NCI-H345 (cell line): ENCODE measurements at places on chromosomes 5 and 9.
A peak's percentile ranks its signal among the peaks of the same experiment; 100 is the strongest.

GRCh38 chr5:149898811-149899210, 45.8 kb downstream of the PDE6A start:
- DNase-seq: no peak

DNA sequence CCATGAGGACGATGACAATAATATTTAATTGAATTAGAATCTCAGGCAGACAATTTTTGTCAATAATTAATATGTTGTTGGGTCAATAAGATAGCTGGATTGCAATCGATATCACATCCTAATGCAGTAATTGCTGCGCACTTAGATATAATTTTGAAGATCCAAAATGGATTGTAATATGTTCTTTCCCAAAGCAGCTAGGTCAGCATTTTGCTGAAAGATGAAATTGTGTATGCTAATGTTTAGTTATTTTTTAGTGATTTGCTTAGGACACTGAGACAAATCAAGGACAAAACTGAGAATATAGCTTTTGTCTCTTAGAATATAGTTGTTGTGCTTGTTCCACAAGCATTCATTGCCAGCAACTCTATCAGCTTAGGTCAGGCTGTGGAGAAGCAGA, 389.9 kb downstream of the MTRR start:
- DNase-seq: no peak

- no peak for DNase-seq
Measured at GRCh38 chr9:134545543-134546245, 95.9 kb upstream of the COL5A1 start.

DNA sequence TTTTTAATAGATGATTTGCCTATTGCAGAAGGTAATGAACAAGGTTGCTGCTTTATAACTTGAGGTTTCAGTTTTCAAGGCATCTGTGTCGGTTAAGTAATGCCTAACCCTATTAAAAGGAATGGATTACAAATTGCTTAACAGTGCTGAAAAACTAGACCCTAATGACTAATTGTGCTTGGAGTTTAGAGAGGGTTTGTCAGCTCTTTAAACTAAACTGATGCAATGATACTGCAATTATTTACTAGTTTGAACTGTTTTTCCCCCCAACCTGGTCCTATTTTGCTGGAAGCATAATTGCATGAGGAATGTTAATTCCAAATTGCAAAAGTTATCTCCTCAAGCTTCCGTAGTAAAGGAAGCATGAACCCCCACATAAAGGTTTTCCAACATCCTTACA, 39.3 kb upstream of the TLX3 start:
- DNase-seq: no peak

DNA sequence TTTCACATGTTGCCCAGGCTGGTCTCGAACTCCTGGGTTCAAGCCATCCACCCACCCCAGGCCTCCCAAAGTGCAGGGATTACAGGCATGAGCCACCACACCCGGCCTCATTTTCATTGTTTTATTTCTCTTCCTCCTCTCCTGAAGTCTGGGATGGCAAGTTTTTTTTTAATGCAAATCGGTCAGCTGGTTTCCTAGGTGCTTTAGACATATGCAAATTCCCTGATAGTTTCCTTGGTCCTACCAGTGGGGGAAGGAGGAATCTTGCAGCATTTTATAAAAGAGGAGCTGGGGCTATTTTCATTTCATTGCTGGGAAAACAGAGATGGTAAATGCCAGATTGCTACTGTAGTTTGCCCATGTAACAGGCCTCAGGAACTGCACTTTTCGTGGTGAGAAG, 179.4 kb downstream of the ACTL7B start:
- no peak for DNase-seq

DNA sequence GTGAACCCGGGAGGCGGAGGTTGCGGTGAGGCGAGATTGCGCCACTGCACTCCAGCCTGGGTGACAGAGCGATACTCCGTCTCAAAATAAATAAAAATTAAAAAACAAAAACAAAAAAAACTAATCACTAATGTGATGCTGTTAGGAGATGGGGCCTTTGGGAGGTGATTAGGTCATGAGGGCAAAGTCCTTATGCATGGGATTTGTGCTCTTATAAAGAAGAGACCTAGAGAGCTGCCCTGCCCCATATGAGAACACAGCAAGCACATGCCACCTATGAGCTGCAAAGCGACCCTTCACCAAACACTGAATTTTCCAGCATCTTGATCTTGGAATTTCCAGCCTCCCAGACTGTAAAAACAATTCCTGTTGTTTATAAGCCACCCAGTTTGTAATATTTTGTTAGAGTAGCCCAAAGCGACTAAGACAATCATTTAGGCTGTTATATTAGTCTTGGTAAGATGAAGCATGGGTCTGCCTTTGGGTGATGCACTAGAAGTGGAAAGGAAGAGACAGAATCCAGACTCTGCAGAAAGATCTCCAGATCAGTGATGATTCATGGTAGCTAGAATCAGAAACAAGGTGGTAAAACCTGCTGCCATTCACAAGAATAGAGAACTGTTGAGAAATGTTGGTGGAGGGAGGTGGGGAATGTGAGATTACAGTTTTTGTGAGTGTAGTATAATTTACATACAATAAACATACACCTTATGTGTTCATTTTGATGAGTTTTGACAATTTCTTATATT, 26.2 kb downstream of the GPR21 start:
- DNase-seq: no peak

GRCh38 chr5:9947225-9947714, 302.4 kb downstream of the ATPSCKMT start:
- DNase-seq: no peak

GRCh38 chr5:113115061-113115460, 138.5 kb downstream of the DCP2 start:
- no peak for DNase-seq

DNA sequence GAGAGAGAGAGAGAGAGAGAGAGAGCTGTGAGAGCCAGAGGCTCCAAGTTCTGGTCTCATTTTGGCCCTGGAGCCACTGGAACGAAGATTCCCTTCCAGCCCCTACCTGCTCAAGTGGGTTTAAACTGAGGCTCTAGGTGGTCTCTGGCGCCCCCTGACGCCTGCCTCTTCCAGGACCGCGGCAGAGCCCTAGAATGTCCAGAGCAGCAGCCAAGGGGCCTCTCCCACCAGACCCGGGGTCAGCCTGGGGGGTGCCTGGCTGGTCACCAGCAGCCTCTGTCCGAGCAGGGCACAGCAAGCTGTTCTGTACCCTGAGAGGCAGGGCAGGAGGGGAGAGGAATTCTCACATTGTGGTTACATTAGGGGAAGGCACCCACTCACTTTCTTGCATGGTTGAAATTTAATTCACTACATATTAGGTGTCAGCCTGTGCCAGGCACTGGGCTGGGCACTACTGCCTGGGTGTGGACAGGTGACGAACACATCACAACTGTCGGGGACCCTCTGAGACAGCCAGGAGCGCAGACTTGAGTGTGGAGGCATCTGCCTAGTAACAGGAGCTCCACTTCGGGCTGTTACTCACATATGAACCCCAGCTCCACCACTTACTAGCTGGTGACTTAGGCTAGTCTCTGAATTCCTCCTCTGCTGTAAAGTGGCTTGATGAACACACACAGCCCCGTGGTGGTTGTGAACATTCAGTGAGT, 44.5 kb downstream of the AMBP start:
- peak; percentile 15 for DNase-seq

DNA sequence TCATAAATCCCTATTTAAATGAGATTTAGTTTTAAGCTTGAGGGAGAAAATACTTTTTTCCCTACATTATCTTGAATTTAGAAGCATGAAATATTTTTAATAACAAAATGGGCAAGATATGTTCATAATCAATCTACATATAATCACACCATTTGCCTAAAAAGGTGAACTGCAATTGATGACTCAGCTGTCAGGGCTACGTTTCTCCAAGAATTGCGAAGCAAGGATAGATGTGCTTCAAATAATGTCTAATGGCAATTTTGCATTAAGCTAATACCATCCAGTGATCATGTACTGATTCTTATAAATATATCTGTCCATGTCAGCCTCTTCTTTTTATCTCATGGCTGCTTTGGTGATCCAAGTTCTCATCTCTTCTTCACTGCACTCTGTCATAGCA, 404.4 kb downstream of the MAN2A1 start:
- DNase-seq: no peak

DNA sequence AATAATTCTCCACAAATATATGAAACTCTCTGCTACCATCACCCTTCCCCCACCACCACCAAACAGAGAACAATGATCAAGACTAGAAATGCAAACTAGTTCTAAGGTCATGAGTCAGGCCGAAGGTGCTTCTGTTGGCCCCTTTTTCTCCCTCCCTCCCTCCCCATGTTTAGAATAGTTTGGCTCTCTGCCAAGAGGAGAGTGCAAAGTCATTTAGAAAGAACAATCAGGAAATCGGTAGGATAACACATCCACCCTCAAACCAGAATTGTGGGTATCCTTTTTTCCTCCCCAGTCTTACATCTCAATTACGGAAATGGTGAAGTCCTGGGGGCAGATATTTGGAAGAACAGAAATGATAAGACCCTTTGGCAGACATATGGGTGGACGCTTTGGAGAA, 170.1 kb downstream of the SLF1 start:
- no peak for DNase-seq

DNA sequence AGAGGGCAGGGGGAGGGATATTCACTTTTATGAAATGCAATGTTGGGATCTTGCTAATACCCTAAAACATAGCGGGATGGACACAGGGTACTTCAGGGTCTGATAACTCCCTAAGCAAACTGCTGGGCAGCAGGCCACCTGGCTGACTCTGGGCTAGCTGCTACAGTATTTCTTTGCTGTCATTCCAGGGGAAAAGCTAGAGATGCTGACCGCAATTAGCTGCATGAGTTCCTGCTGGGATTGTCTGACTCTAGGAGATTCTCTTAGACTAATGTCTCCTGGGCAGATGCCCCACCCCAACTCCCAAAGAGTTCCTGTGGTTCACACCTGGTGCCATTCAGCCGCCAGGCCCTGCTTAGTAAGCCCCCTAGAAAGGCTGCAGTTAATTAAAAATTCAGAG, 69.9 kb downstream of the PSAT1 start:
- no peak for DNase-seq

DNA sequence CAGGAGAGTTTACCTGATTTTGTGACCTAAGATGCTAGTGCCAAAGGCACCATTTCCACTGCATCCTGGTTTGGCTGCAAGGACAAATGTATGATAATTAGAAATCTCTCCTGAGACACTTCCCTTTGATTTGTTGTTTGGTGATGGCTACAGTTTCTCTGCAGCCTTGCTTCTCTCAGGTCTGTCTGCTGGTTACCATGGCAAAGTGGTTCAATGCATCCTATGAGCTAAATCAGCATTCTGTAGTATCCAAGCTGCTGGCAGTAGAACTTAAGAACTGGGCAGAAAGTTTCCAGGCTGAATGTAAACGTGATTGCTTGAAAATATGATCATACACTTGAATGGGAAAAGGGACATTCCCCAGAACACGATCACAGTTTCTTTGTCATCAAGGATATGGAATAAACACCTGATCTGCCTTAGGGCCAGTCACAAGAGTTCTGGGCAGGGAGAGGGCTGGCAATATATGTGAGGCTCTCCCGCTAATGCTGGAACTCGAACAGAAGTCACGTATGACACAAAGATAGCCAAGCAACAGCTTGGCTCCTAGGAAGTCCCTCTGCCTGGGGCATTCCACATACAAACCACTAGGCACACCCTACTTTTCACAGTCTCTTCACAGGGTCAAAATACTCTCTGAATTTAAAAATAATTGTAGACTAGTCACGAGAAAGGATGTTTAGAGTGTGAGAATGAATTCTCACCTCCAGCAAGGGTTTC, 138.1 kb upstream of the GRAMD2B start:
- DNase-seq: no peak

DNA sequence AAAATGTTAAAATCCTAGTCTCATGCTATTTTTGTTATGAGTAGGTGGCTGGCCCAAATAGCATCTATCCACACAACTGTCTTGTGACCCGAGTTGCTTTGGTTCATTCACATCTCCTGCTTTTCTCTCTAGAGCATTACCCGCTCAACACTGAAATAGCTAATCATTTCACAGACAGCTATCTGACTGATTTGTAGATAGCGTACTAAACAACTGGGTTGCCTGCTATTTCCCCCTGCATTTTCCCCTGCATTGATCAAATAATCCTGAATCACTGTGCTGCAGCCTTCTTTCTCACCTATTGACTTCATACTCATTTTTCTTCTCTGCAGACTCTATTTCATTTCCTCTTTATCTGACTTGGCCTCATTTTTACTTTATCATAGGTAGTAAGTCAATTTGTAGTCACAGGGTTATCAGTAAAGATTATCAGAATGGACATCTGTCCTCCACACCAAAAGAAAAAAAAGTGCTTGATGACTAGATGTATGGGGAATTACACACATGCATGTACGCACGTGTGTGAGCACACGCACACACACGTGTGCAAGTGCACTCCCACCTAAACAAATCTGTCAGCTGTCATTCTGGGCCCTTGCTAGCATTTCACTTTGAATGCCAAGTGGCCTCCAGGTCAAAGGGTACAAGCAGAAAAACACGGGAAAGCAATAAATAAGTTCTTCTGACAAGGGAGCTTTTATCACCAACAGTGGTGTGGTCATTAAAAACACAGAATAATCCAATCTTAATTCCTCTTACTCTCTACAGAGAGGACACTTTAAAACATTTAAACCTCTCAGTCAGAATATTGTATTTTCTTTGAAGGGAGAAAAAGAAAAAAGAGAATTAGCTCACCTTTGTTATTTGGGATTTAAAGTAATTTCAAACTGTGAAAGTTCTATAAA, 501.6 kb downstream of the EFNA5 start:
- DNase-seq: no peak

DNA sequence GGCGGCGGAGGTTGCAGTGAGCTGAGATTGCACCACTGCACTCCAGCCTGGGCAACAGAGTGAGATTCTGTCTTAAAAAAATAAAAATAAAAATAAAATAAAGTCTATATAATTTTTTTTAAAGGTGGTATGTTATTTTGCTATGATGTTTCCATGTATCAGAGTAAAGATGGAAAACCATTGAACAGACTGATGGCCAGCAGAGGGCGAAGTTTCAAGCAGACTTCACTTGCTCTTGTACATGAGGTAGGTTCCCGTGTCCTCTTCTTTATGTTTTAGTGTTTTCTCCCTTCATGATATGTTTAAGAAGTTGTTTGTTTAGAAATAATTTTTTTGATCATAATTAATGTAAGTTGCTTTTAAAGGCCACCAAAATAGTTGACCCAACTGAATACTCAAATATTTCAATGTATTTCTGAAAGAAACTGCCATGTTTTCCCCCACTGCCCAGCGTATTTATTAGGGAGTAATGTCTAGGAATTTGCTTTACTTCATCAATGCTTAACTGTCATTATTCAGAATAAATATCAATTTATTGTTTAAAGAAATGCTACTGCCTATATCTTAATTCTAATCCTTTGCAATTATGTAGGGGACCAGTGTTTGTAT, 146.4 kb downstream of the HACD4 start:
- DNase-seq: peak; percentile 20

- DNase-seq: no peak
Measured at GRCh38 chr5:145723516-145723915, 111.6 kb downstream of the PRELID2 start.

- no peak for DNase-seq
Measured at GRCh38 chr5:10009802-10010201, 239.9 kb downstream of the ATPSCKMT start.

GRCh38 chr5:76690037-76690679, 25.8 kb upstream of the F2R start:
- no peak for DNase-seq
